ENCODE measurements at places on chromosomes 3 and 15.

GRCh38 chr15:99502182-99502581 is 63.6 kb upstream of the MEF2A start:
- H3K27me3 ChIP-seq: peaks cover 5% of the 10 kb centered on the region
- no peak overlapping the region for H3K27ac ChIP-seq
- no peaks in the 10 kb centered on the region for H3K4me1 ChIP-seq
- no peak for DNase-seq
- H3K4me3 ChIP-seq: no peak overlapping the region

GRCh38 chr3:195870442-195870841 is 37.9 kb downstream of the TNK2 start:
- no peak for DNase-seq
- peaks cover 51% of the 10 kb centered on the region for H3K36me3 ChIP-seq
- H3K4me3 ChIP-seq: no peak overlapping the region
- H3K27me3 ChIP-seq: no peaks in the 10 kb centered on the region

- no peaks in the 10 kb centered on the region for H3K36me3 ChIP-seq
- no peak overlapping the region for H3K4me3 ChIP-seq
- peaks cover 12% of the 10 kb centered on the region for H3K4me1 ChIP-seq
- H3K27me3 ChIP-seq: no peaks in the 10 kb centered on the region
Measured at GRCh38 chr15:78425643-78426042, 12.4 kb upstream of the IREB2 start.

- H3K27ac ChIP-seq: peak overlapping the region; percentile 24
- DNase-seq: no peak
- H3K36me3 ChIP-seq: peaks cover 2% of the 10 kb centered on the region
- H3K4me3 ChIP-seq: no peak overlapping the region
Measured at GRCh38 chr3:105747060-105747541, 121.7 kb downstream of the CBLB start.

DNA sequence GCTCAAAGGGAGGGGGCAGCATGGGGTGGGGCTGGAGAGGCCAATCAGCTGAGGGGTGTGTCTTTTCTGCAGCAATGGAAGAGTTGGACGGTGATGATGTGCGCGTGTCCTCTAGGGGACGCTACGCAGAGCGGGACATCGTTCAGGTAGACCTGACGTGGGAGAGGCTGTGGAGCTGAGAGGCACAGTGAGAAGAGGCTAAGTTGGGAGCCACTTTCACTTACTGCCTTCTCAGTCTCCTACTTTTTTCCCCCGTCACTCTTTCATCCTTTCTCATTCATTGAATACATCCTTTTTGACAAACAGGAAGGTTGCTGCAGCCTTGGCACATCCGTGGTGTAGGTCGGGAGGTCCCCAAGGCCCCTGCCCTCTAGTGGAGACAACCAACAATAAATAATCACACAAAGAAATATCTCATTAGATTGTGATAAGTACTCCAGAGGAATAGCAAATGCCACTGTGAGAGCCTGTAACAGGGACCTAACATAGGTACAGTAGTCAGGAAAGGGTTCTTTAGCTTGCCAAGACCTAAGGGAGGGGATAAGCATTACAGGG is 4.4 kb upstream of the BRPF1 start:
- H3K27me3 ChIP-seq: peaks cover 3% of the 10 kb centered on the region
- H3K36me3 ChIP-seq: no peaks in the 10 kb centered on the region
- H3K4me1 ChIP-seq: peaks cover 3% of the 10 kb centered on the region
- H3K27ac ChIP-seq: no peak overlapping the region

GRCh38 chr3:70981231-70981880 is 602.2 kb downstream of the FOXP1 start:
- no peak for DNase-seq
- H3K4me1 ChIP-seq: no peaks in the 10 kb centered on the region

- H3K27ac ChIP-seq: no peak overlapping the region
- H3K4me1 ChIP-seq: peaks cover 9% of the 10 kb centered on the region
- no peak overlapping the region for H3K4me3 ChIP-seq
- no peak for DNase-seq
- no peaks in the 10 kb centered on the region for H3K36me3 ChIP-seq
Measured at GRCh38 chr3:12659316-12660015, 4.5 kb downstream of the RAF1 start.

- H3K4me3 ChIP-seq: no peak overlapping the region
- no peaks in the 10 kb centered on the region for H3K4me1 ChIP-seq
- DNase-seq: no peak
- H3K36me3 ChIP-seq: no peaks in the 10 kb centered on the region
- H3K27ac ChIP-seq: no peak overlapping the region
- H3K27me3 ChIP-seq: no peaks in the 10 kb centered on the region
Measured at GRCh38 chr3:147903026-147903425, 493.9 kb downstream of the ZIC1 start.

- no peaks in the 10 kb centered on the region for H3K4me1 ChIP-seq
- H3K36me3 ChIP-seq: no peaks in the 10 kb centered on the region
- H3K27me3 ChIP-seq: no peaks in the 10 kb centered on the region
- H3K4me3 ChIP-seq: no peak overlapping the region
- DNase-seq: no peak
- H3K27ac ChIP-seq: no peak overlapping the region
Measured at GRCh38 chr15:71610728-71611552, 199.4 kb upstream of the NR2E3 start.

- H3K4me1 ChIP-seq: no peaks in the 10 kb centered on the region
- H3K27me3 ChIP-seq: no peaks in the 10 kb centered on the region
Measured at GRCh38 chr3:98843266-98843959, 58.1 kb downstream of the DCBLD2 start.

DNA sequence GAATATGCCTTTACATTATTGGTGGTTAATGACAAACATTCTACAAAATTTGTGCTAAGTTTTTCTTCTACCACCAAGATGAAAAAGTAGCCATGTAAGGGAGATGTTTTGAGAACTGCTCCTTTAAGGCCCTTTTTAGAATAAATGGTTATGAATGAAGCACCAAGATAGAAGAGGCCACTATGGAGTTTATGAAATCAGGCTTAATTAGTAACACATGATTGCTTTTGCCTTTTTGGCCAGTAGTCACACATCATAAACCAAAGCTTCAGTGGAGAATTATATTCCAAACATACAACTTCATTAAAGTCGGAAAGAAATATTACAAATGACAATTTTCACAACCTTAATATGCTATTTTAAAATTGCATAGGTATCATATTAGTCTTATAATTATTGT is 331.7 kb downstream of the RBMS3 start:
- no peak overlapping the region for H3K27ac ChIP-seq
- H3K4me1 ChIP-seq: no peaks in the 10 kb centered on the region
- H3K4me3 ChIP-seq: no peak overlapping the region
- no peak for DNase-seq
- no peaks in the 10 kb centered on the region for H3K27me3 ChIP-seq

DNA sequence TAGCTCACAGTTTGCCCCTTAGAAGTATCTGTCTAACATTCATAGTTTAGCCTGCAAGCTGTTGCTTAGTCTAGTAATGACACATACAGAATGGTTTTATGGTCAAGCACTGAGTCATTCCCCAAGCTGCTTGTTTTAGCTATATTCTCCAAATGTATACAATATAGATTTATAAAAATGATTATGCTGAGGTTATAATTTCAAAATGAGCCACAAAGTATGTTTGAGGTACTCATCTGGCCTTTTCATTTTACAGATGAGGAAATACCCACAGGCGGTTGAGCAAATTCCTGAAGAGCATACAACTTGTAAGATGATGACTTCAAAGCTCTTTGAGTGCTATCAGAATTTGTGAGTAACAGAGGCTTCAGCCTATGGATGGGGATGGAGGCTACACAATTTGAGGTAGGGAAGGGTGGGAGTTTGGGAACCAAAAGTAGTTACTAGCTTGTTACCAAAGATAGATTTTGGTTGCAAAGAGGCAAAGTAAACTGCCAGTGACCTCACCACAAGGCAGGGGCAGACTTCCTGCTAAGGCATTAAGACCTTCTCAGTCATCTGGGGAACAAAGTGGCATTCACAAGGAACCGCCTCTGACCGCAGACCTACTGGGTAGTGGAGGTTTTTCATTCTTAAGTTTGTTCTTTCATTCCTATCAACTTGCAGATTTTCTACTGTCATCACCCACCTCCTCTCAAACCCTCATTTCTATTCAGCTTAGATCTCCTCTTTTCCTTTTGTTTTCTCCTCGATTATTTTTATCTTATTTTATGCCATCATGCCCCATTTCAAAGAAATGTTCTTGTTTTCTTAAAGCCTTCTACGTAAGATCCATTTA is 257.2 kb upstream of the NECTIN3 start:
- peak; percentile 15 for DNase-seq
- H3K4me3 ChIP-seq: no peak overlapping the region
- H3K27me3 ChIP-seq: no peaks in the 10 kb centered on the region
- H3K36me3 ChIP-seq: no peaks in the 10 kb centered on the region
- H3K4me1 ChIP-seq: peaks cover 2% of the 10 kb centered on the region

DNA sequence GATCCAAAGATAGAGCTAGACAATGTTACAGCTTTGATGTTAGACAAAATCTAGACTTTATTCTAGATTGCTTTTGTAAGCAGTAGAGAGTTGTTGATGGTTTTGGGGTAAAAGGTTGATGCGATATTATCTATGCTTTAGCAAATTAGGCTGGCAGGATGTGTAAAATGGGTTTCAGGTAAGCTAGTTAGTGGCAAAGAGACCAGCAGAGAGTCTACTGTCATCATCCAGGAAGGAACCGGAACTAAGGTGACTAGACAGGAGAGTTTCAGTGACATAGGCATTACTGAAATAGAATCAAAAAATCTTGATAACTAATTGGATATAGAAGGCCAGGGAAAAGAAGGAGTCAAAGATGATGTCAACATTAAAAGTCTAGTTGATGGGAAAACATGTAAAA is 11.1 kb downstream of the OR5K2 start:
- peaks cover 2% of the 10 kb centered on the region for H3K36me3 ChIP-seq
- no peak overlapping the region for H3K4me3 ChIP-seq
- H3K27me3 ChIP-seq: no peaks in the 10 kb centered on the region
- DNase-seq: no peak

Data from large intestine (tissue), 12 donors.